GOT3 (cell line): ENCODE measurements at places on chromosomes 6 and 20.

DNA sequence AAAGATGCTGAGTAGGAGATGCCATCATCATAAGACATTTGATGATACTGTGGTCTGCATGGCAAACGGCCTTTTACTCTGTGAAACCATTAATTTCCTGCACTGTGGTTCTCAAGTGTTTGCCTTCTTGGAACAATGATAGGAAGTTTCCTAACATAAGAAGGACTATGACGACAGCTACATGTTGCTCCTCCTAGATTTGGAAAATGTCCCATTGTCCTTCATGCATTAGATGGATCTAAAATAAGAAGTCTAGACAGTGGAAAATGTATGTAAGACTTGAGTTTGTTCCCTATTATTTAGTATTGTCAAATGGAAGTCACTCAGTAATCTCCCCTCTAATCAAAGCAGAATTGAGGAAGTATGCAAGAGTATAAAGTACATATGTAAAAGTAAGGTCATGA lies 98.5 kb upstream of the TMEM170B start:
- DNase-seq = no peak

GRCh38 chr6:78511009-78511408 lies 356.3 kb upstream of the IRAK1BP1 start:
- DNase-seq = no peak

- no peak for DNase-seq
These were observed 155.9 kb upstream of the INSM1 start for GRCh38 chr20:20211988-20212518.

DNA sequence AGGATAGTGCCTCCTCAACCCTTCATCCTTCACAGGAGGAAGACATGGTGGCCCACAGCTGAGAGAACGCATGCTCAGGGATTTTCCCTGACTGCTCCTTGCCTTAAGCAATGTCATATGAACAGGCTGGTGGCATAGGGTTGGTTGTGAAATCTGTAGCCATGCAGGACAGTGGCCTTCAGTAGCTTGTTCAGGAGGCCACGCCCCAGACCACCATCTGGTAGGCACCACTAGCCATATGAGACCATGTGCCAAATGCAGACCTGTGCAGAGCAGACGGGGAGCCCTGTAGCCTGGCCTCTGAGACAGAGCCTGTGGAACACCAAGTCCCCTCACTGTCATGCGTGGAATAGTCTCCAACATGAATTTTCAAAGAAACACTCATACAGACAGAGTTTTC lies 76.5 kb downstream of the ADTRP start:
- DNase-seq = no peak

GRCh38 chr6:91708534-91708933 lies 1121.7 kb upstream of the MAP3K7 start:
- no peak for DNase-seq

GRCh38 chr6:40573221-40573620 lies 13.9 kb downstream of the LRFN2 start:
- no peak for DNase-seq

GRCh38 chr6:139625998-139626975 lies 251.8 kb upstream of the CITED2 start:
- DNase-seq = no peak
